Stimulated activated naive CD8-positive, alpha-beta T cell treated with anti-CD3 and anti-CD28 coated beads, Interleukin-15, Interleukin-2, amounts not matched to agents 100 U/mL and 50 U/mL, for 24 hours (primary cell): ENCODE measurements at places on chromosomes 4 and X.

DNA sequence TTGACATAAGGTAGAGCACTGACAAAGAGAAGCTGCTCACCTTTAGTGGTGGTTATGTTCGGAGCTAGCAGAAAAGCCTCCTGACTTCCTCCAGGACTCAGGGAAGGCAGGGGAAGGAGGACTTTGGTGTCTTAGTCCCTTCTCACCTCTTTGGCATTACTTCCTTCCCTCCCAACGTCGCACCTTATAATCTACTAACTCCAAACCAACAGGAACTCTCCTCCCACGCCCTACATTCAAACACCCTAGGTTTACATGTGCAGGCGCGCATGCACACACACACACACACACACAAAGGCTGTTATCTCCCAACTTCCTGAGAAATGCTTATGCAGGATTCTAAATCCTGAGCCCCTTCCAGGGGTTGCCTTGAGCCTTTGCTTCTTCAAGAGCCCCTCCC is 157.7 kb upstream of the STS start:
- DNase-seq = no peak

- no peak for DNase-seq
Observed at GRCh38 chrX:16804923-16805464, 18.7 kb downstream of the TXLNG start.

DNA sequence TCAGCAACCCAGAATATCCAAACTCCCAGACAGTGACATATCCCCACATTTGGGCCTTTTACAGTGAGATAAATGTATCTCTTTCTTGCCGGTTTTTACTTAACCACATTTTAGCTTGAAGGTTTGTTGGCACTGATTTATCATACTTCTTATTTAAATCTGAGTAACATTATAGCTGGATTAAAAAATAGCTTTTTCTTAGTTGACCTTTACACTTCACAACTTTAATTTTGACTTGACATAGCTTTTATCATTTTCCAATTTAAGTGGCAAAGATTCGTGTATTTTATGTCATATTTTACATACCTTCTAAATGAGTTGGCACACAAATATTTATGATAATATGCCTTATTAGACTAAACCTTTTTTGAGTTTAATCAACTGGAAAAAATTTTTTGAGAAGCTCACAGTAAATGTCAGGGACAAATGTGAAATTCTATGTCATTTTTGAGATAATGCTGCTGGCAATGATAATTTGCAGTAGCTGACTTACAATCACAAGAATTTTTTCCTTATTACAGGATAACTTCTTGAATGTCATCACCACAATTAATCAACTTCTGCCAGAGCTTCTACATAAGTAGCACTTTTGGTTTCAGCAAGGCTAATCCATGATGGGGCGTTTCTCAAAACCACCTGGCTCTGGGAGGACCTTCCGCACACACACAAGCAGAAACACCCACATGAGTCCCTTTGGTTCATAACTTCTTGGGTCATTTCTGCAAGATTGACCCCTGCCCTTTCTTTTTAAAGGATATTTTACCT is 80.3 kb downstream of the SYTL5 start:
- no peak for DNase-seq

DNA sequence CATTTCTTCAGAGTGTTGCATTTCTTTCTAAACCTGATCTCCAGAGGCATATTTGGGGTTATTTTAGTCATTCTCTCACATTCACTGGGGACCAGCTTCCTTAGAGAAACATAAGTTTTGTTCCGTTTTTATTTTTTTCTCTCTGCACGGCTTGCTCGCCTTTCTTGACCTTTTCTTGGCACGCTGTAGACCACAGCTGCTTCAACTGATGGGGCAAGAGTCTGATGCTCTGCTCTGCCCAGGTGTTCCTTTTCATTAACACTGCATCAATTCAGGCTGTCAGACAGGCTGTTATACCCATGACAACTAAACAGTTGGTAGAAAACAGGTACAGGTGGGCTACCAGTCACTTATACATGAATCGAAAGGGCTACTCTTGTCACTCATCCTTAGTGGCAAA is 682.2 kb upstream of the DIAPH2 start:
- no peak for DNase-seq
